ENCODE measurements at places on chromosomes 12 and 14.

- peak; percentile 62 for DNase-seq
These were observed 42.8 kb downstream of the KDM2B start for GRCh38 chr12:121537814-121538698.

GRCh38 chr12:12902036-12902435, 10.7 kb downstream of the GPRC5A start:
- no peak for DNase-seq

DNA sequence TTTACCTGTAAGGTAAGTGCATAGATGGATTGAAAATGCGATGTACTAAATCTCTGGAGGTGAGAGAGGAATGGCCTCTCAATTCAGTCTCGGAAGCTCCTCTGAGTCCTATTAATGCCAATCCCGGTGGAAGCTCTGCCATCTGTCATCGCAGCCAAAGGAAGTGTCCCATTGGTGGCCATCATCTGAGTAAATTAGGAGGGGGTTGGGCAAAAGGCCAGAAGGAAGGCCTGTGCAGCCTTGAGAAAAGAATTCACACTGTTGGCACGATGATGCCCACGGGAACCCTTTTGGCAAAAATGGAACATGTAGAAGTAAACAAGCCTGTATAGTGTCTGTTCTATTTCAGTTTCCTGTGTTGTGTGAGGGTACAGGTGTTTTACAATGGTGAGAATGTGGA, 494.8 kb downstream of the NELL2 start:
- no peak for DNase-seq

DNA sequence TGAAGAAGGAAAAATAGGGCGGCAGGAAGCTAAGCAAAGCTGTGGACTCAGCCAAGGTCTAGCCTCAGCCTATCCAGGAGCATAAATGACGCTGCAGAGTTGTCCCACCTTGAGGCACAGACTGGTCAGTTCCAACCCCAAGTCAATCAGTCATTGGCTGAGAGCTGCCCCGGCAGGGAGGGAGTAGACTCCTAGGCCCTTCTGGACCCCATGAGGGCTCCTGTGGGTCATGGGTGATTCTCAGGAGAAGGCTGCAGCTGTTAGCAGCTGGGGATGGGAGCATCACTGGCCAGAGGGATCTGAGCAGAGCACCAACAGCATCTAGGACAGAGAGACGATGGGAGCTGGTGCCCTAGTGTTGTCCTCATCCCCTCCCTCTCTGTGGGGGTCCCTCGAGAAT, 51.8 kb upstream of the ESRRB start:
- DNase-seq: no peak

DNA sequence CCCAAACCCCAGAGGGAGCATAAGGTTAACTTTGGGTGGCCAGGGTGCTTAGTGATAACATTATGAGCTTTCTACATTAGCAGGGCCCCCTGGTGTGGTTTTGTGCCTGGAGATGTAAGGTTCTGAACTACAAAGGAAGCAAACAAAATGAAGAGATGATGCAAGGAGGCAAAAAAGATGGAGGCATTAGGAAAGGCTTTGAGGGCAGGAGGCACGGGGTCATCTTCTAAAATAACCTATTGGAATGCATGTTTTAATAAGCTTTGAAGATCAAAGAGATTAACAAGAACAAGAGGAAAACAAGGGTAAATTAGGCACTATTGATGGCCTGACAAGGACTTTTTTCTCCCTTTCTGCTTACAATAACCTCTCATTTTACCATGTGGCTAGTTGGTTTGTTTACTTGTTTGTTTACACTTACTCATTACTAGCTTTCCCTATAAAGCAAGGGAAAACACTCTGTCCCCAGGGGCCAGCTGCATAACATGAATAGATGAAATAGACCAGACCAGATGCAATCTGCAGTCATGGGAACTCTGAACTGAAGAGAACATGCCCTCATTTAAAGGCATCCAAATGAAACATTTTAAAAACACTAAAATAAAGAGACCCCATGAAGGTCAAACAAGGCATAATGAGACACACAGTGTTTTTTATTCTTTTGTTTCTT, 390.3 kb downstream of the DIO2 start:
- peak; percentile 14 for DNase-seq

- DNase-seq: no peak
These were observed 44.9 kb upstream of the PLEKHG3 start for GRCh38 chr14:64659366-64659765.

DNA sequence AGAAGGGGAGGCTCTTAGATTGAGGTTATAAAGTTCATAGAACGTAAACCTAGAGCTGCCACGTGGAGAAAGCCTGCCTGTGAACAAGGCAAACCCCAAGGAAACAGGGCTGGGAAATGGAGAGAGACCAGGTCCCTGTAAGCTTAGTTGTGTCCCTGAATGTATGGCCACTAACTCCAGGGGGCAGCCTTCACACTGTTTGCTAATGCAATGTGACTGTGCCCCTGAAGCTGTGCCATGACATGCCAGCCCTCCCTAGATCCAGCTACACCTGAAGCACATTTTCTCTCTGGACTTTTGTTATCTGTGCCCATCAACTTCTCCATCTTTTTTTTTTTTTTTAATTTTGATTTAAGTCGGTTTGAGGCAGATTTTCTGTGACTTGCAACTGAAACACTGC, 60.6 kb upstream of the TMCC3 start:
- no peak for DNase-seq

DNA sequence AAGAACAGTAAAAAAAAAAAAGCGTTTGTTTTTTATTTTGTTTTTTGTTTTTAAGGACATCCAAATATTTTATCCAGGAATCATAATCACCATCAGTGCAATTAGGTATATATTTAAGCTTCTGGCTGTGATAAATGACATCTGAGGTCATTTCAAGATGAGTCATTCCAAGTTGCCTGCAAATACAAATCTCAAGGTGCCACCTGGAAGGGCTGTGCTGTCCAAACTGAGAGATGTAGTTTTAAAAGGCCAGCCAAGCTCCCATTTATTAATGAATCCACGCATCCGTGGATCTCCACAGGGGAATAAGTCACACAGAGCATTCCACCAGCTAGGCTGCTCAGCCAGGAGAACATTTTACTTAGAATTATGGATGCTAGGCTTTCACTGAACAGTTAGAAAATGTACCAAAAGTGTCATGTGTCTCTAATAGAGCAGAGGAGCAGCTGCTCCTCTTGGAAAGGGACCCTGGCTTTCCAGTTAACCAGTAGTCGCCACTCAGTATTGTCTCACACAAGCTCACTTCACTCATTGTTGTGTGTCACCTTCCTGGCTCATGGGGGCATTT, 1151.4 kb upstream of the TMEM132C start:
- no peak for DNase-seq

- DNase-seq: no peak
These were observed 14.1 kb downstream of the FBXW8 start for GRCh38 chr12:116924558-116925453.

DNA sequence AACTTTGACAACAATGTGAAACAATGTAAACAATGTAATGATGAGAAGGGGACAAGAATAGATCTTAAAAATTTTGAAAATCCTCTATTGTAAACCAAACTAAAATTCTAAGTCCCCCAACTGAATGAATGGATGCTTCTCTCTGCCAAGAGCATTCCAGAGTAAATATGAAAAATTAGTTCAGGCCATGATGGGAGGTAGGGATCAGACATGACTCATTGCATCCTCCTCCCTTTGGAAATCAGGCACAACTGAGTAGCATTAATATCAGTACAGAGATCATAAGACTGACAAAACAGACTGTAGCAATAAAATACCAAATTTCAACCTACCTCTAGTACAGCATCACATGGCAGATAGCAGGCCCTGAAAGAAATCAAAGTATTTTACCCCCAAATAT, 559.9 kb downstream of the C12orf50 start:
- DNase-seq: no peak

DNA sequence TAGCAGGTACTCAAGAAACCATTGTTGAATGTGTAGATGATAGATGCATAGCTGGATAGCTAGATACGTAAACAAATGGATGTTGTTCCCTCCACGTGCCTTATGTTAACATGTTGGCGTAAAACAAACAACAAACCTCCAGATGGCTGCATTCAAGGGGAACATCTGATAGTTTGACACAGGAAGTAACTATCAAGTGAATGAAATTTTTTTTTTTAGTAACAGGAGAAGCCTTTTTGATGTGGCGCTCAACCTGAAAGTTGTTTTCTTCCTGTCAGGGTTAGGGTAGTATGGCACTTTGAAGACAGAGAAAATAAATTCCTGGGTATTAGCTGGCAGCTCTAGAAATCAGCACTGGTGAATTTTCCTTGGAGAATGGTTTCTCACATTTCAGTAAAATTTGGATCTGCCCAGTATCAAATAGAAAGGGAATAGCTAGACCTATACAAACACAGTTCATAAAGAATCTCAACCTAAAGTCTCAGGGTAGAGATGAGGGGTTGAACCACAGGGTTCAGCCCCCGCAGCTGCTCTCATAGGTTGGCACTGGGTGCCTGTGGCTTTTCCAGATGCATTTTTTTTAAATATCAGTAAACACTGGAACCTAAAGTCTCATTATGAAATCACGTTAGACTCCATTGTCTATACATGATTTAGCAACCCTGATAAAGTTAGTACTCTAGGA, 18.8 kb upstream of the RAP1B start:
- DNase-seq: no peak

DNA sequence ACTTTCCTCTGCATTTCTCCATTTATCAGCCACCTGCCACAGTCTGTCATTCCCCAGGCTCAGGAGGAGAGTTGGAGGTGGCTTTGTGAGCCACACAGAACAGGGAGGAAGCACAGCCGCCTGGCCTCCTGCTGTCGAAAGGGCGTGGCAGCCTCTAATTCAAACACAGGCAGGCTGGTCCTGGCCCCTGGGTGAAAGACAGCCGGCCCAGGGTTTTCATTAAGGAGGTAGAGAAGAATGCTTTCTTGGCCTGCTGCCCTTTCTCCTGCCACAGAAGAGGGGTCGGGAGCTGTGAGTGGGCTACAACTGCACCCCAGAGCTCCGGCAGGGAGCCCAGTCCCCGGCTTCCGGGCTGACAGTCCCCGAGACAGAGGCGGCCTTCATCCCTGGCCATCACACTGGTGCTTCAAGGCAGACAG, 108.6 kb upstream of the FZD10 start:
- DNase-seq: peak; percentile 67

DNA sequence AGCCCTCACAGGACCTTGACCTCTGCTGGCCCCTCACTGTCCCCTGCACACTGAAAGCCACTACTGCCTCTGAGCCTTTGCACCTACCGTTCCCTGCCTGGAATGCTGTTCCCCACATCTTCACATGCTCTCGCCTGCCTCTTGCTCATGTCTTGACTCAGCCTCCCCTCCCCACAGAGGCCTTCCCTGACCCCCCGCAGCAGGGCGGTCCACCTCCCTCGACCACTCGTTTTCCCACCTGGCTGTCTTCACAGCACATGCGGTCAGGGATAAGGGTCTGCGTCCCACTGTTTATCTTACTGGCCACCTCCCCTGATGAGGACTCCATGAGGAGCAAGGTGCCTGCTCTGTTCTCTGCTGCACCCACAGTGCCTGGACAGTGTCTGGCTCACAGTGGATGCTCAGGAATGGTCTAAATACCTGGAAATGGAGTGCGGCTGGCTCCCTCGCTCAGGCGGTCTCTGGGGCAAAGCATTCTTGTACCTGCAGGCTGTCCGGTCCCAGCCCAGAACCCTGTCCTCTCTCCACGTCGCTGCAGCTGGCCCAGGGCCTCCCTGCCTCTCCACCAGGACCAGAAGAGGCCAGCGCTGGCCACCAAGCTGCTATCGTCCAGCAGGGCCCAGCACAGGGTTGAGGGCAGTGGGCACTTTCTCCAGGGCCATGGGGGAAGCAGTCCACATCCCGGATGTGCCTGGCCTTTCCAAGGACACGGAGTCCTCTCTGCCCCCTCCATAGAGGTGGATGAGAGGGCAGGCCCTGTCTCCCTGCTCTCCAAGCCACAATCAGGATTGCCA, 107.4 kb downstream of the NCOR2 start:
- no peak for DNase-seq

DNA sequence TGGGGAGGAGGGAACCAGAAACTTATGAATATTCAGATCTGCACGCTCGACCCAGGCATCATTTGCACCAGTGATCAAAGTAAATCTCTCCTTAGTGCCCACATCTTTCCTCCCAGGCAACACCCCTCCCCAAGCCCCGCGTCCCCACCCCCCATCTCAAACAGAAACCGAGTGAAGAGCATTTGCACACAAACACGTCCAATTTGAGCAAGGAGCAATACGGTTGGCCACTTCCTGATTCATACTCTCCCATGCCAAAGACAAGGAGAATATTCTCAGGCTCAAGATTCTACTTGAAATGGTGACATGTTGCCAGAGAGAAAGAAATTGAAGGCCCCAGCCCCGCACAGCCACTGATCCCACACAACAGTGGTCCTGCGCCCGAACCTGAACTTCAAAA, 7.1 kb downstream of the FOXN3 start:
- DNase-seq: no peak

DNA sequence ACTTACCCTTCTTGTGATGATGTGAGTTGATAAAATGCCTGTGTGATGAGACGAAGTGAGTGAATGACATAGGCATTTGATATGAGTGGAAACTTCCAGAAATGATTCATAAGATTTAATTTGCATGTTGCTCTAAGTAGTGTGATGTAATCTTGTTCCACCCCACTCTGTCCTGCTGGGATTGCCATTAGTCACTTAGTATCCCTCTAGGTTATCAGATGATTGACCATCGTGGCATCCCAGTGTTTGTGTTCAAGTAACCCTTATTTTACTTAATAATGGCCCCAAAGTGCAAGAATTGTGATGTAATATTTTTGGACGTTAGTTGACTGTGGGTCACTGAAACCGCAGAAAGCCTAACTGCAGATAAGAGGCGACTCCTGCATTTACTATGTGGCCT, 214.4 kb upstream of the DIO2 start:
- no peak for DNase-seq

DNA sequence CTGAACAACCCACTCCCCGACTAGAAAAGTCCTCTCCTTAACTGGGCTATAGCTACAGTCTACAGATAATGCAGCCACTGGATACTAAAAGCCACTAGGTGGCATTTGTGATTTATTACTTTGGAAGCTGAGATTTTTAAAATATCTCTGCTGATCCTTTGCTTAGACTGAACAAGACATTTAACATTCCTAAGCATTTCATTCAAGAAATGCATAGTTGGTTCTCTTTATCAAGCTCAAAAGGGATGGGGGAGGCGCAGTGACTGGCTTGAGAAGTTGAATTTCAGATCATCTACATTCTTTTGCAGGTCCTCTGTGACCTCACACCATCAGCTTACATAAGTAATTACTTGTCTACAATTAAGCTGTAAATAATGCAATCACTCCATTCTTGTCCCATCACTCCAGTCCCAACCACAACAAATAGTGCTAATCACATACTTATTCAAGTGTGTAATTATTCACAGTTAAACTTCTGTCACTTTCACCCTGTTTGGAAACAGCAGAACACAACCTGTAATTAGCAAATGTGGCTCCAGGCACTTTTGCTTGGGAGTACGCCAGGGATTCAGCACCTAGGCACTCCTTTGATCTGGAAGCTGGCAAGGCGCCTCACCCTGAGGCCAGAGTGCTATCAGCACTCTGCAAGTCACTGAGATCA, 203.6 kb downstream of the NOVA1 start:
- DNase-seq: no peak
